ENCODE measurements at places on chromosomes 6 and 20.

DNA sequence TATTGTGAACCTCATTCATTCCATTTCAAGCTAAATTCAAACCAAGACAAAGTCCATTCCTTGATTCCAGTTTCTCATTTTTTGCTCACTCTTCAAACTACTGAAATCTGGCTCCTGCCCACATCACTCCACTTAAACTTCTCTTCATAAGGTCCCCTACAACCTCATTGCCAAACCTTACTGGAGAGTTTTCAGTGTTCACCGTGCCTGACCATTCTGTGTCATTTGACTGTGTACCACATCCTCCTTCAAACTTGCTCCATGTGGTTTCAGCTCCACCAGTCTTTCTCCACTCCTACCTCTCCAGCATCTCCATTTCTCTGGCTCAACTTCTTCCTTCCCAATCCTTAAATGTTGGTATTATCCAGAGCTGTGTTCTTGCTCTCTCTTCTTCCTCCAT lies 38.5 kb upstream of the TAB2 start:
- no peak for DNase-seq

GRCh38 chr6:123338394-123338793 lies 298.4 kb downstream of the TRDN start:
- DNase-seq = no peak

GRCh38 chr6:119090256-119090655 lies 11.8 kb upstream of the FAM184A start:
- no peak for DNase-seq

DNA sequence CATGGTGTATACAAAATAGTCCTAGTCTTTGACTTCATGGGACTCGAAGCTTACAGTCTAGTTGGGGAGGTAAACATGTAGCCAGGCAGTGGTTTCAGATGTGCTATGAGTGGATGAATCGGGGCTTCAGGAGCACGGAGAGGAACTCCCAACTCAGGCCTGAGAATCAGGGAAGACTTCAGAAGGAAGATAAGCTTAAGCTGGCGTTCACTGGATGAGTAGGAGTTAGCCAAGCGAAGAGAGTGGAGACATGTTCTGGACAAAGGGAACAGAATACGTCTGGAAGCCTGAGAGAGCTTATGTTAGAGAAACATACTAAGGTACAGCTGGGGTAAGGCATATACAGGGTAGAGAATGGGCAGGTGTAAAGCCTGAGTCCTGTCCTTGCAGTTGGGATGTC lies 8.8 kb downstream of the CARMIL1 start:
- DNase-seq = no peak

DNA sequence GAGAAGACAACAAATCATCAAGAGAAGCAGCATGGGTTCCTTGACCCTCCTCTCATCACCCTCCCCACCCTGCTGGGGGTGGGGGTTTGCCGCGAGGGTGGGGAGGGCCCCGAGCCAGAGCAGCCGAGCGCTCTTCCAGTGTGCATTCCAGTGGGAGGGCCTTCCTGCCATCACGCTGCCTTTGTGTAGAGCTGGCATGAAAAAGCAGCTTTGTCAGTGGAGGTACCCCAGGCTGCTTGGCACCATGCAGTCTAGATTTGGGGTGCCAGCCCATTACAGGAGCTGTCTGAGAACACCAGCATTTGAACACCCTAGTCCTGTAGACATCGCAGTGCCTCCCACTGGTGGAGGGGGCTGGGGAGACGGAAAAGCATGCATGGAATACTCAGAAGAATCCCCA lies 12.2 kb downstream of the BAK1 start:
- no peak for DNase-seq

DNA sequence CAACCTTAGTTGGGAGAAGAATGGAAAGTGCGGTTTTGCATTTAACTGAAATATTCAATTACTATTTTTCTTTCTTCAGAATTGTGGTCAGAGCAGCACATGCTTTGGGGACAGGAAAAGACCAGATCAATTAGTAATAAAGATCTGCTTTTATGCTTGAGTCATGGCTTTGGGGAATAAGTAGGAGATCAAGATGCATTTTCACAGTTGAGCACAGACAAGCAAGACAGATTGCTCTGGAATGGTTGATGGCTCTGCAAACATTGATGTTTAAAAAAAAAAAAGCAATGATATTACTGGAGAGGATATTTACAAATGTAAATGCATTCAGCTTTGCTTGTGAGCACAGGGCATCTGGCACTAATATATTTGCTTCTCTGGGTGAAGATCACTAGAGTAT lies 224.4 kb upstream of the SASH1 start:
- no peak for DNase-seq

GRCh38 chr6:113894712-113895674 lies 37.8 kb downstream of the MARCKS start:
- no peak for DNase-seq

DNA sequence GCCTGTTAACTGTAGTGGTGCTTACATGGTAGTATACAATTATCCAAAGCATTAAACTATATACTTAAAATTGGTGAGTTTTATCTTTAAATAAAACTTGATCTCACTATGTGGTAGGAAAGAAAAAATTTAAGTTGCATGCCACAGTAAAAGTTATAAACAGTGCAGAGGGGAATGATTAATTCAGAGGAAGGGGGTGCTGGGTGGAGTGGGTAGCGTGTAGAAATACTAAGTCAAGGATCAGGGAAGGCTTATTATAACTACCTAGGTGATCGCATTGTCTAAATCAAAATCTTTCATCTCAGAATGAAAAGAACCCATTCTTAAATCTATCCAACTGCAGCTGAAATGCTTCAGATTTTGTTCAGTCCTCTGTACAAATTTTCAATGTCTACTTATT lies 428.3 kb downstream of the ADGRB3 start:
- DNase-seq = no peak

DNA sequence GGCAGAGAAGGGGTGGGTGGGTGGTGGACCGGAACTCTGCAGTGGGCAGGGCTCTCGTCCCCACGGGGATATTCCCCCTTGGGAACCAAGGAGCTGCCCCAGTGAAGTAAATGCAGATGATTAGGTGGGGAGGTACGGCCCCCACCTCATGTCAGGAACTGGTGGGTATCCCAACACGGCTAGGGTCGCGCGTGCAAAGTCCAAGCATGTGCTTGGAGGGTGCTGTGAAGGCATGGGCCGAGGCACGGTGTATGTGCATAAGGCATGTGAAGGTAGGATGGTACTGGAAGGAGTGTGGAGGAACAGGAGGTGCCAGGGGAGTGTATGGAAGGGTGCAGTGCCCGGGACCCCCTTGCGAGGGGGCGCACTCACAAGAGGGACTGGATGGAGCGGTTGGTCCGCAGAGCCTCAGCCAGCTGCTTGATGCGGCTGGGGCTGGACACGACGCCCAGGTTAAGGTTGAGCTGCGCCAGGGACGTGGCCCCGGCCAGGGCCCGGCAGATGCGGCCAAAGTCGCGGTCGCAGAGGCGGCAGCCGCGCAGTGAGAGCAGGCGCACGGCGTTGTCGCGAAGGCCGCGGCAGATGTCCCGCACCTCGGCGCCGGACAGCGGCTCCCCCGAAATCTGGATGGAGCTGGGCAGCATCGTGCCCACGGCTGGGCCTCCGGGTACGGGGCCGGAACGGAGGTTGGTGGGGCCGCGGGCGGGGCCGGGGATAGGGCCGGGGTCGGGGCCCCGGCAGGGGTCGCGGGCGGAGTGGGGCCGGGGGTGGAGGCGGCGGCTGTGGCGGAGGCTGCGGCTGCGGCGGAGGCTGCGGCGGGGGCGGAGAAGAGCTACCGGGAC lies 783 bp downstream of the LRRC73 start:
- DNase-seq = no peak

DNA sequence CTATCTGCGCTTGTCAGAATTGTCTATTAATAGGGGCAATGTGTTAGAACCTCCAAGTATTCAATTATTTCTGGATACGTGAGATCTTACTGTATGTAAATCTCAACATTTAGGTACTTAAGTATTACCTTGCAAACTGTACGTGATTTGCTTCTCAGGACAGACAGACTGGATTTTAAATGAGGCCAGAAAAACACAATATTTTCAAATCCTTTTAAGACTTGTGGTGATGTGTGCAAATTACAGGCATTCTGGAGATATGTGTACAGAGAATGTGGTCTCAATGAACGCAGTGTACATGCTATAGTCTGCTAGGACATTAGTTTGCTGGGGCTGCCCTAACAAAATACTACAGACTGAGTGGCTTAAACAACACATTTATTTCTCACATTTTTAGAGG lies 16.9 kb downstream of the CCR6 start:
- DNase-seq = no peak

DNA sequence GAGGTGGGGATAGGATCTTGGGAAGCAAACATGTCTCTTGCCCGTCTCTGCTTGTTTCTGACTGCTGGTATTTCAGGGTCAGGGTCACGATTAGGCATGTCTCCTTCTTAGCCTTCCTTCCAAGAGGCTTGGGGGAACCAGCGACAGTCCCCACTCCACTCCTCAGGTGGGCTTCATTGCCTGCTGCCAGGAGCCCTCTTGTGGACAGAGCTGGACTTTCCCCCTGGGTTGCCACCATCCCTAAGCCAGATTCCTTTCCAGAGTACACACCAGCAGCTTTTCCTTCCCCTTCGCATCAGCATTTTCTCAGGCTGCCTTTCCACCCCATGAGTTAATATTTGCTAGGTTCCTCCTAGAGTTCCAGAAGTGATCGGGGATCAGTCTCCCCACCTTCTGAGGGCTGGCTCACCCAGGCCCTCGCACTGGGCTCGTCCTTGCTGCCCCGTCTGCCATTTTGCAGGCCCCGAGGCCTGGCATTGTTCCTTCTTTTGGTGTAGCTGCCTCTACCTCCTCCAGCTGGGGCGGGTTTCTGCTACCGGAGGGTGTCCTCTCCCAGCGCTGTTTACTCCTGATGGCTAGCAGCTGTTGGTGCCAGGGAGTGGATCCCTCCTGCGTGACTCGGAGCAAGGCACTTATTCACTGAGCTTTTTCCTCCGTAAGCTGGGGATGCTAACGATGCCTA lies 8.8 kb upstream of the C20orf144 start:
- DNase-seq = peak; percentile 32

- DNase-seq = no peak
Measured at GRCh38 chr20:57794600-57795341, 85.0 kb upstream of the PMEPA1 start.

- peak; percentile 61 for DNase-seq
Measured at GRCh38 chr20:38840894-38841470, 35.5 kb downstream of the PPP1R16B start.

GRCh38 chr6:113120224-113120581 lies 736.9 kb upstream of the MARCKS start:
- DNase-seq = no peak

DNA sequence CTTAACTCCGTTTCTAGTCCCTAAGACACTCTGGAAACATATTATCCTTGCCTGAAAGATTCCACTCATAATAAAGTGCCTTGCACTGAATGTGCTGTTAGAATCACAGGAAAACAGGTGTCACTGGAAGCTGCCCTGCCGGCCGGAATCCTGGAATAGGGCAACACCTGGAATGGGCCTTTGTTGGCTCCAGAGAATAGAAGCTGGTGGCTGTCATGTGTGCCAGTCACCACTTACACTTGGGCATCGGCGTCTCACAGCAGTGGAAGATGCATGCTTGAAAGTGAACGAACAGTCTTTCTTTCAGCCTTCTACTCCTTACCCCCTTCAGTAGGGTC lies 90.8 kb upstream of the AFDN start:
- no peak for DNase-seq

DNA sequence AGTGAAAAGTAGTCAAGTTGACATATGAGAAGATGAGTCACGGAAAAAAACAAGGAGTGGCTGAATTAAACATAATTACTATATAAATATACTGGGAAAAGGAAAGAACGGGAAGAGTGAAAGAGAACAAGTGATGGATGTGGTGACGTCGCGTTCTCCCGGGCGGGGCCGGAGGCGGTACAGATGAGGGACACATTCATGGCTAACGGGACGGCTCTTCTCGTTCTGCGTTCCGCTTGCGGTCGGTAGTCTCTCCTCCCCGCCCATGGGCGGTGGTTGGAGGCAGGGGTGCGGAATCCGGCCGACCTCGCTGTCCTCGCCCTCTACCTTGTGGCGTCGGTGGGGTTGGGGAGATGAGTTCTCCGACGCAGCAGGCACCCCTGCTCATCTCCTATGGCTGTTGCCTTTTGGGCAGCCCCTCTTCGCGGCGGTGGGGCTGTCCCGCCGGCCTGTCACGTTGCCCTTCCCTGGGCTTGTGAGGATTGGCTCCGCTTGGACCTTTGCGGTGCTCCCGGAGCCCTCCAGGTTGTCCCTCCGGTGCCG lies 22.5 kb downstream of the HLA-G start:
- DNase-seq = peak; percentile 29

DNA sequence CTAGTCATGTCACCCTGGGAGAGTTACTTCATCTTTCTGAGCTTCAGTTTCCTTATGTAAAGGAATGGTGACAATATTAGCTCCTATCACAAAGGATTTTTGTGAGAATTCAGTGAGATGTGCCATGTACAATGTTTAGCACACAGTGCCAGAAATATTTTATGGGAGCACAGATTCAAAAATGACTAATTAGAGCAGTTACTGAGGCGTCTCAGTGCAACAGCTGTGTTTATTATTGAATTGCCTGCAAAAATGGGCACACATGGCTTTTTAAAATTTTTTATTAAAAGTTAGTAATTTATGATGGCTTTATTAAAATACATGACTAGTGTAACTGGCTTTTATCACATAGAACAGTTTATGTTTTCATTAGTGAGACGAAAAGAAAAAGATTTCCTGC lies 134.3 kb upstream of the AHI1 start:
- DNase-seq = no peak

GRCh38 chr6:147298461-147298860 lies 94.2 kb downstream of the STXBP5 start:
- no peak for DNase-seq

- no peak for DNase-seq
Measured at GRCh38 chr6:39005774-39006173, 42.8 kb upstream of the GLP1R start.

DNA sequence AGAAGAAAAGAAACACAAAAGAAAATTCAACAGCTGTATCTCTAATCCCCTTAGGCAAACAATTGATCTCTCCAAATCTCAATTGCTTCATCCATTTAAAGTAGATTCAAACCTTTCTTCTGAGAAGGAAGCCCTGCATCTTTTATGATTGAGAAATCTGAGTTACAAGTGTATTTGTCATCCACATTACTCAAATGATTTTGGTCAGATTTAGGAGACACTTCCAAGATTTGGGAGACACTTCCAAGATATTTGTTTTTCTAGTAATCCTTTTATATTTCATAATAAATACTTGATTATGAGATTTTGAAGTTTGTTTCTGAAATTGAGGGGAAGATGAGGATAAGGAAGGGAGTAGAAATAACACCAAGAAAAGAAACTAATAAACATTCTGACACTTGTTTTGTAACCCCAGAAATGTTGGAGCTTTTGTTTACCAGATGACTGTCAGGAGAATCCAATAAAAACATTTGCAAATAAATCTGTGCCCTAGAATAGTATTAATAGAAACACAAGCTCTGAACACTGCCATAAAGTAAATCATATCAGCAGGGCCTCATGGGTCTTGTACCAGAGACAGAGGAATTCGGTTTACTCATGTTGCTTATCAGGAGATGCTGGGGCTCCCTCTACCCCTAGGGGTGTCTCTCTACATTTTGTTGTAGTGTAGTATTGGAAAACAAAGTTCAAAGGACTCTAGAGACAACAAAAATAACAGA lies 314.3 kb upstream of the NT5E start:
- no peak for DNase-seq
